ENCODE measurements at places on chromosomes 16 and 17. TPM values are rescaled to one million over a fixed set of nuclear protein-coding genes. Genes with fewer than 3 reads are reported as not detected.

Gene PTGES3L
- not detected for total RNA-seq

Gene KRT25
- not detected for total RNA-seq

Gene CASKIN1
- total RNA-seq: 0.05 TPM

Gene UBALD1
- 5.9 TPM for total RNA-seq

Gene NGFR
- not detected for total RNA-seq

Gene RABEP2
- 61.1 TPM for total RNA-seq

Gene TRPV3
- not detected for total RNA-seq

Gene ODAD4
- 0.34 TPM for total RNA-seq

Gene NOD2
- total RNA-seq: 1.6 TPM

Gene SLC6A2
- total RNA-seq: not detected

Gene KCTD19
- not detected for total RNA-seq

Gene CLEC19A
- not detected for total RNA-seq

Gene HIC1
- 120 TPM for total RNA-seq

Gene GRB7
- 0.28 TPM for total RNA-seq

Gene KRT40
- not detected for total RNA-seq

Gene RPRML
- total RNA-seq: 0.09 TPM

Gene ITGB4
- total RNA-seq: 125 TPM

Gene CHP2
- total RNA-seq: not detected

Gene IGF2BP1
- 0.85 TPM for total RNA-seq

Data from dermis blood vessel endothelial cell (primary cell).